ENCODE measurements at places on chromosomes 1 and 21. TPM values are rescaled to one million over a fixed set of nuclear protein-coding genes. Genes with fewer than 3 reads are reported as not detected.

C1orf115 gene
- 39.6 TPM for total RNA-seq

S100A11 gene
- 389 TPM for total RNA-seq

LRRC7 gene
- total RNA-seq = not detected

TRNP1 gene
- 17.2 TPM for total RNA-seq

FDPS gene
- 151 TPM for total RNA-seq

GBP6 gene
- not detected for total RNA-seq

MLLT11 gene
- total RNA-seq = 0.50 TPM

SLC25A34 gene
- total RNA-seq = 13.1 TPM

JAM2 gene
- 43.3 TPM for total RNA-seq
